C1 segment of cervical spinal cord (tissue), 14 donors: ENCODE measurements at places on chromosomes 16 and 17.
A peak's percentile ranks its signal among the peaks of the same experiment; 100 is the strongest.

- DNase-seq, result no peak
These were observed 31.5 kb upstream of the ABR start for GRCh38 chr17:1211287-1211686.

DNA sequence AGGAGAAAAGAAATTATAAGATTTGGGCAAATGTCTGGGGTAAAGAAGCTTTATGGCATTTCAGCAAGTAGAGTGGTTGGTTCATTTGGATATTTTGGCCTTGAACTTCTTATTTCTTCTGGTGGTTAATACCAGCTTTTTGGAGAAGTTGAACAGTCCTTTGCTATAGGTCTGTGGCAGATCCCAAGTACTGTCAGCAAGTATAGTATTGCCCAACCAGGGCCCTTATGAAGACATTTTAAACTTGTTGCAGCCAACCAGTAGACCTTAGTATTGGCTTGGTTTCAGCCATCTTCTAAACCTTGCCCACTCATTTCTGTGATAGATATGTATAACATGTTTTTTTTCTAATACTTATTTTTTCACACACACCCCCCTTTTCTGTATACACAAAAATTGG lies 2.2 kb downstream of the SP2 start:
- no peak for DNase-seq

DNA sequence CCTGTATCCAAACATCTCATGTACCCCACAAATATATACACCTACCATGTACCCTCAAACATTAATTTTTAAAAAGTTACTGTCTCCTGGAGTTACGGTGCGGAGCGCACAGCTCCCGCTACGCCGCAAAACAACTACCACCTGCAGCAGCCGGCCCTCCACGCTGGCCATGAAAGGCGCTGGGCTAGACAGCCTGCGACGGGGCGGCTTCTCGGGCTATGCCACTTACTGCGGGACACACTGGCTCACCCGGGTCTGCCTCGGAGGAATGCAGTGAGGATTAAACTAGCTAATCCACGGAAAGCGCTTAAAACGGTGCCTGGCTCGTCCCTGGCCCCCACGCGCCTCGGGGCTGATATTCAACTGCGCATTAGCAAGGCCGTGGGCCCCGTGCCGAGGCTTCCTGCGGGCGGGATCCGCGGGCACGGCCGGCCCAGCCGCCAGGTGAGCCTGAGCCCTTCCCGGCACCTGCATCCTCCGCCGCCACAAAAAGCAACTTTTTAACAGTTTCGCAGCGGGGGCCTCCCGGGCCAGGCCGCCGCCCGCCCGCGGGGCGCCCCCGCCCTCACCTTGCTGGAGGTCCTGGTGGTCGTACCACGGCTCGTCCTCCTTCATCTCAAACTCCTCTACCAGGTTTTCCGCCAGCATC lies 633 bp downstream of the CDR2 start:
- peak; percentile 26 for DNase-seq

GRCh38 chr16:85350973-85351372 lies 238.7 kb upstream of the CIBAR2 start:
- DNase-seq, result peak; percentile 88

DNA sequence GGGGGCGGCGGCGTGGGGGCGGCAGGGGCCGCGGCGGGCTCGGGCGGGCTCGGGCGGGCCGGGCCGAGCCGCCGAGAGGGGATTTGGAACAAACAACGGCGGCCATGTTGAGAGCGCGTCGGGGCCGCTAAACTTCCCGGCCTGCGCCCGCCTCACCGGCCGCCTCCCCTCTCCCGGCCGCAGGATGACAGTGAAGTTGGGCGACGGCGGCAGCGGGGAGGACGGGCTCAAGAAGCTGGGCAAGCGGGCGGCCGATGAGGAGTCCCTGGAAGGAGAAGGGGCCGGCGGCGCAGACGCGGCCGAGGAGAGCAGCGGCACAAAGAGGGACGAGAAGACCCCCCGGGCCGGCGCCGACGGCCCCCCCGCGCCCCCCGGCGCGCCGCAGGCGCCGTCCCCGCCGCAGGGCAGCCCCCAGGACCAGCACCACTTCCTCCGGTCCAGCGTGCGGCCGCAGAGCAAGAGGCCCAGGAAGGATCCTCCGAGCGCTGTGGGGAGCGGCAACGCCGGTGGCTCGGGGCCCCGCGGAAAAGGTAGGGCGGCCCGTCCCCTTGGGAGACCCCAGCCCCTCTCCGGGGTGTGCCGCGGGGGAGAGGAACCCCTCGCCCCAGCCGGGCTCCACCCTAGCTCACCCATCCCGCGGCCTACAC lies 2.4 kb downstream of the CRAMP1 start:
- no peak for DNase-seq

DNA sequence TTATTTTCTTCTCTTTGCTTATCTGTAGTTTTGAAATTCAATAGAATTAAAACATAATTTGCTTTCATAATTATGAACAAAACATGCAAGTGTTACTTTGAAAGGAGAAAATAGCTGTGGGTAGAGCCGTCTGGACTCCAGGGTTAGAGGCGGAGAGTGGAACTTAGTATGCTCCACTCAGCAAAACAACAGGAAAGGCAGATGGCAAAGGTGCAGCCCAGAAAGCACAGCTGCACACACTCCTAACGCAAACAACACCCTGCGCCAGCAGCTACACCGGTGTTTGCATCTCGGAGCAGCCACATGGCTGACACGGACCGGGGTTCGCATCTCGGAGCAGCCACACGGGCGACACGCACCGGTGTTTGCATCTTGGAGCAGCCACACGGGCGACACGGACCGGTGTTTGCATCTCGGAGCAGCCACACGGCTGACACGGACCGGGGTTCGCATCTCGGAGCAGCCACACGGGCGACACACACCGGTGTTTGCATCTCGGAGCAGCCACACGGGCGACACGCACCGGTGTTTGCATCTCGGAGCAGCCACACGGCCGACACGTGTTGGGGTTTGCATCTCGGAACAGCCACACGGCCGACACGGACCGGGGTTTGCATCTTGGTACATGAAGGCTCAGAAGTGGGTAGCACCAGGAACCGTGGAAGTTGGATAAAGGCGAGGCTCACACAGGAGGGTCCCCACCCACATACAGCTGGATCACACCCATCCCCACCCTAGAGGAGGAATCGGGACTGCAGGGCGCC lies 12.2 kb upstream of the CAPN15 start:
- DNase-seq, result no peak

DNA sequence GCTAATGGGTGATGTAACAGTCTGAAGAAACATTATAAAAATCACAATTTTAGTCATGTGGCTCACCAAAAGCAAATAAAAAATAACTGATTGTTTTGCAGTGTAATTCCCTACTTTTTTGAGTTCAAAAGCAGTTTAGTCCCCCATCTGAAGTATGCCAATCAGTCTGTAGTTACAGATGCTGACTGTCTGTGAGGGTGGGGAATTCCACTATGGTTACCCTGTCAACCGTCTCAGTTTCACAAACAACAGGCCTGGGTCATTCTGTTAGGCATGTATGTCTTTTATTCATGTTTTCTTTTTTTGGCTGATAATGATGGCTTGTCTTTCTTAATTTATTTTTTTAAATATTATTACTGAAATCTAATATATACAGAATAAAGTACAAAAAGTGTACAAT lies 69.3 kb downstream of the STXBP4 start:
- no peak for DNase-seq

- no peak for DNase-seq
These were observed 1.5 kb downstream of the GRB7 start for GRCh38 chr17:39738983-39739884.

DNA sequence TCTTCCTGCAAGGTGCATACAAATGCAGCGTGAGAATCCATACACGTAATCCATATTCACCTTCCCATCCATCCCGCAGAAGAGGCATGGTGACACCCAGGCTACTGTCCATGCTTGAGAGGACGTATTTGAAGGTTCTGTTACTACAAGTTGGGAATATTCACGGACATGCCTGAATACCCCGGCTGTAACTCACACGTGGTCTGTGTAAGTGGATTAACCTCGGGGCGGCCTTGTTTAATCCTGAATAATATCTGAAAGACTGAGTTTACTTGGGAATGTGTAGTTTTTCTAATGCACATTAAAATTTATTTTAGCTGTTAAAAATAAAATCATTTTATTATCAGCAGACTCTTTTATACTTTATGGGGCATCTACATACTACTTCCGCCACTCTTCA lies 13.1 kb downstream of the CPSF4L start:
- DNase-seq, result no peak

GRCh38 chr16:56860226-56861020 lies 4.6 kb upstream of the SLC12A3 start:
- DNase-seq, result no peak

GRCh38 chr16:50448522-50448921 lies 79.7 kb upstream of the BRD7 start:
- no peak for DNase-seq
